ENCODE measurements at places on chromosomes 13 and 19.

GRCh38 chr19:22602631-22603272, 31.4 kb upstream of the ZNF492 start:
- no peak for DNase-seq

DNA sequence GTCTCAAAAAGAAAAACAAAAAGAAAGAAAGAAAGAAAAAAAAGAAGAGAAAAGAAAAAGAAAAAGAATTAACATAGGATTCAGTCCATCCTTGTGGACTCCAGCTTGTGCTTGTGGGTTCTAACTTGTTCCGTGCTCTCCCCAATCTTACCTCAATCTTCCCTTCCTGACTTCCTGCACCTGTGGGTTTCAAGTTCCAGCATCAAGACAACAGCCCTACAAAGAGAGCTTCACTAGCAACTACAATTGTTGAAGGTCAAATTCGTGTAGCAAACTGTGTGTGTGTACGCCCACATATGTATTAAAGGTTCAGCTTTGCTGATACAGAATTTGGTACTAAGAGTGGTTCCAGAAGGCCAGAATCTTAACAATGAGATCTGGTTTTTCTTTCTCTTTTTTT, 25.3 kb downstream of the FXYD5 start:
- no peak for DNase-seq

DNA sequence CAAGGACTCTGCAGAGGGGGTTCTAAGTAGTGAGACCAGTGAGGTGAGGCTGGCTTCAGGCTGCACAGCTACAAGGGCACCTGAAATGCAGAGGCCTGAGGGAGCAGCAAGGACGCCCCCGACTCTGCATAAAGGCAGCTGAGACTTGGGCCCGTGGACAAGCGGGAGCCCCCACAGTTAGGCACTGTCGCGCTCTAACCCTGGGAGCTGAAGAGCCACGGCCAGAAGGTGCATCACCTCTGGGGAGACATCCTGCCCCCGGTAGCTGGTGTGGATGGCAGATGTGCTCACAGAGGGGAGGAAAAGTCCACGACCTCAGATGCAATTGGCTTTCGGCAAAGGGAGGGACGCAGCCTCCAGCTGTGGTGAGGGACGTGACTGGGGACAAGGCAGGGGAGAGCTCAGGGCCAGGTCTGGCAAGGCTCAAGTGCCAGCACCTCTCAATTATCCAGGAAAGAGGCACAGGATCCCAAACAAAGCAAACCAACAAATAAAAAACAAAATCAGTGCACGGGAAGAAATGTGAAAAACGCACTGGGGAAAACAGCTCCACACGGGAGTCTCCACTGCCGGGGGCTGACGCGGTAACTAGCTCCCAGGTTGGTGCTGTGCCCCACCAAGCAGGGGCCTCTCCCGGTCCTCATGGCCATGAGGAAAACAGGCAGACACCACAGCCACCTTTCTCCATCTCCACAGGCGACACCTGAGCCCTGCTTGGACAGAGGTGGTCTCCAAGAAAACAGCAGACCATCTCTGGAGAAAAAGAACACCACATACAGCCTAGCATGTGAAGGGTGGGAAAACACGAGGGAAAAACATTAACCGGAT, 23.0 kb upstream of the PLPP2 start:
- no peak for DNase-seq

GRCh38 chr13:78383071-78383484, 220.3 kb downstream of the POU4F1 start:
- DNase-seq: no peak
